ENCODE measurements at places on chromosomes 1 and 21.
A peak's percentile ranks its signal among the peaks of the same experiment; 100 is the strongest.

- no peaks in the 10 kb centered on the region for H3K27me3 ChIP-seq
- no peak for DNase-seq
- peaks cover 3% of the 10 kb centered on the region for H3K4me1 ChIP-seq
- H3K36me3 ChIP-seq, result no peaks in the 10 kb centered on the region
- no peak overlapping the region for H3K27ac ChIP-seq
- H3K4me3 ChIP-seq, result no peak overlapping the region
Observed at GRCh38 chr1:209218981-209219380, 364.5 kb upstream of the CAMK1G start.

GRCh38 chr1:180358649-180359048 lies 128.6 kb downstream of the LHX4 start:
- H3K27ac ChIP-seq, result no peak overlapping the region
- H3K27me3 ChIP-seq, result no peaks in the 10 kb centered on the region
- H3K4me3 ChIP-seq, result no peak overlapping the region

DNA sequence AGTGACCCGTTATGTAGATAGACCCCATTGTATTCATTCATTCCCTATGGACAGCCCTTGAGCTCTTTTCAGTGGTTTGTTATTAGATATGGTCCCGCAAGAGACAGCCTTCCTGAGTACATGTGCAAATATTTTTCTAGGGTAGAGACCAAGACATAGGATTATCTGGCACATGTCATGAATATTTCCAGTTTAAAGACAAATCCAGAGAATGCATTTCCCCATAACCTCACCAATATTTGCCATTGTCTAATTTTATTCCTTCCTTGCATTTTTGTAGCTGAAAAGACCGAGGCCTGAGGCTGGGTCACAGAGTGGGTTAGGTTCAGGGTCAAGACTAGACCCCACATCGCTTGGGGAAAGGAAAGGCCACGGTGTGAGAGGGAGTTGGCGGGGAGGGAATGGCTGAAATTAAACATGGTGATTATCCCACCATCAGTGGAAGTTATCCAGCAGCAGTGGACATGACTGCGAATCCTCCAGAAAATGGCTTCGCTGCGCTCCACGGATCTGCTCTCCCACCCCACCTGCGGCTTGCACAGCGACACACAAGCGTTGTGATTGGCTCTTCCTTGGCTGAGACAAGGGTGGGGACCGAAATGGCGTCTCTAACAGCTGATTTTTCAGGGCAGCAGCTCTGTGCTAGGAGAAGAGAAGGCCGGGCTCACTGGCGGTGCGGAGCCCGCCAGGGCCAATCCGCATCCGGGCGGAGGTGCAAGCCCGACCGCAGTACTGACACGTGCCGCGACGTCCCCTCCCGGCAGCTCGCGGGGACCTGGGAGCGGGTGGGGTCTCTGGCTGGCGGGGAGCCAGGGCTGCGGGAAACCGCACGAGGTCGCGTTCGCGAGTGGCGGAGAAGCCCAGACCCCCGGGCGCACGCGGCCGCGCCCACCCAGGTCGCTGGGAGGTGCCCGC lies 16.1 kb upstream of the STMN1 start:
- peak overlapping the region; percentile 81 for H3K4me3 ChIP-seq
- peak overlapping the region; percentile 17 for H3K27ac ChIP-seq
- H3K36me3 ChIP-seq, result no peaks in the 10 kb centered on the region
- H3K27me3 ChIP-seq, result peaks cover 46% of the 10 kb centered on the region
- DNase-seq, result peak; percentile 27
- peaks cover 34% of the 10 kb centered on the region for H3K4me1 ChIP-seq

DNA sequence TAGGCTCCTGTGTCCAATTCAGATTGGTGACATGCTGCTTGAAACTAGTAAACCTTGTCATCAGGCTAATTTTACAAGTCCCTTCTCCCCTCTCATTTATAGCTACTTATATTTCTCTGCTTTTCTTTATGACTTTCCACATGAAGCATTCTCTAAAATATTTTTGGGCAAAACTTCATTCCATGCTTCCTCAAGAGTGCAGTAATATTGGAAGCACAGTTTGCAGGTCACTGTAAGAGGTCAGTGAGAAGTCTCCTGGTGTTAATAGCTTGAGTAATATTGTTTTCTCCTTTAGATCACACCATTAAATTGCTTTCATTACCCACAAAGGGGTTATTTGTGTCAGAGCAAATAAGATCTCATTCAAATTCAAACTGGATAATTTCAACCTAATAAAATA lies 46.6 kb downstream of the LPAR3 start:
- H3K27me3 ChIP-seq, result peaks cover 22% of the 10 kb centered on the region
- no peaks in the 10 kb centered on the region for H3K36me3 ChIP-seq
- H3K4me1 ChIP-seq, result no peaks in the 10 kb centered on the region
- DNase-seq, result no peak

GRCh38 chr21:37219761-37220432 lies 47.2 kb downstream of the VPS26C start:
- no peaks in the 10 kb centered on the region for H3K27me3 ChIP-seq
- DNase-seq, result no peak
- H3K4me1 ChIP-seq, result peaks cover 31% of the 10 kb centered on the region
- H3K36me3 ChIP-seq, result peaks cover 39% of the 10 kb centered on the region
- peak overlapping the region; percentile 83 for H3K4me3 ChIP-seq

- H3K27me3 ChIP-seq, result peaks cover under 1% of the 10 kb centered on the region
- no peak for DNase-seq
- no peak overlapping the region for H3K27ac ChIP-seq
- H3K36me3 ChIP-seq, result peaks cover 6% of the 10 kb centered on the region
- no peaks in the 10 kb centered on the region for H3K4me1 ChIP-seq
Observed at GRCh38 chr1:42807056-42807668, 9.8 kb upstream of the ERMAP start.

DNA sequence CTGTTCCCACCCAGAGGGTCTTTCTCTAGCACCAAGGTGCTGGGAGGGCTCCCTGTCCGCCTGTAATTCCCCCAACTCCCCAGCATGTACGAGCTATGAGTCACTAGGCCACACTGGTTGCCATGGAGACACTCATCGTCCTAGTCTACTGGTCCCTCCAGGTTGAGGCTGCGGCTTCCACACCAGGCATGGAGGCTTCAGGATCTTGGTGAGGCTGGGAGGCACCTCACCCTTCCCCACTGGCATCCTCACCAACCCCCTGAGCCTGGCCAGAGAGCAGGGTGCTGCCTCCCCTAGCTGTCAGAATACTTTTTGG lies 75.6 kb upstream of the KAZN start:
- H3K36me3 ChIP-seq, result no peaks in the 10 kb centered on the region
- no peak for DNase-seq
- H3K4me3 ChIP-seq, result no peak overlapping the region
- H3K27ac ChIP-seq, result no peak overlapping the region
- no peaks in the 10 kb centered on the region for H3K27me3 ChIP-seq
- no peaks in the 10 kb centered on the region for H3K4me1 ChIP-seq

All from T-helper 2 cell treated with Interferon-gamma antibody and Interleukin-4, amounts not matched to agents 5 μg/mL and 100 μg/mL, for 36 hours (primary cell).